ENCODE measurements at places on chromosomes 13 and 19. TPM values are rescaled to one million over a fixed set of nuclear protein-coding genes. Genes with fewer than 3 reads are reported as not detected.

GRCh38 chr19:17385878-17386611, 8.0 kb downstream of the CCDC194 start:
- peak; percentile 81 for DNase-seq

The MAST1 gene
- not detected for total RNA-seq

GRCh38 chr19:54339646-54340358, 840 bp upstream of the LILRA4 start:
- DNase-seq: no peak

- DNase-seq: no peak
Measured at GRCh38 chr13:80865329-80865728, 524.4 kb upstream of the SPRY2 start.

GRCh38 chr19:792306-792885, 4.9 kb upstream of the PTBP1 start:
- no peak for DNase-seq

The CEACAM16 gene
- not detected for total RNA-seq

DNA sequence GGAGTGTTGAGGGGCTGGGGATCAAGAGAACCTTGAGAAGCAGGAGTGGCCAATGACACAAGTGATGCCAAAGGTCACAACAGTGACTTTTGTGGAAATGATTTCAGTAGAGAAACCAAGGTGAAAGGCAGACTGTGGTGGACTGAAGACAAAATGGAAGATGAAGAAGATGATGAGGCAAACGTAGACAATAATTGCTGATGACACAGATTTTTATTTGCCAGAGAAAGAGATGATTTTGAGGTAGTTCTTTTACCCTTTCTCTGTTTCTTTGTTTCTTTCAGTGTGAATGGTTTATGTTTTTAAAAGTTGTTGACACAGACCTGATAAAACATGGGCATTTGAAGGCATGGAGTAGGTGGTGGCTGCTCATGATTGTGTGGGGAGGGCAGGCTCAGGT, 121.0 kb upstream of the ARGLU1 start:
- no peak for DNase-seq

DNA sequence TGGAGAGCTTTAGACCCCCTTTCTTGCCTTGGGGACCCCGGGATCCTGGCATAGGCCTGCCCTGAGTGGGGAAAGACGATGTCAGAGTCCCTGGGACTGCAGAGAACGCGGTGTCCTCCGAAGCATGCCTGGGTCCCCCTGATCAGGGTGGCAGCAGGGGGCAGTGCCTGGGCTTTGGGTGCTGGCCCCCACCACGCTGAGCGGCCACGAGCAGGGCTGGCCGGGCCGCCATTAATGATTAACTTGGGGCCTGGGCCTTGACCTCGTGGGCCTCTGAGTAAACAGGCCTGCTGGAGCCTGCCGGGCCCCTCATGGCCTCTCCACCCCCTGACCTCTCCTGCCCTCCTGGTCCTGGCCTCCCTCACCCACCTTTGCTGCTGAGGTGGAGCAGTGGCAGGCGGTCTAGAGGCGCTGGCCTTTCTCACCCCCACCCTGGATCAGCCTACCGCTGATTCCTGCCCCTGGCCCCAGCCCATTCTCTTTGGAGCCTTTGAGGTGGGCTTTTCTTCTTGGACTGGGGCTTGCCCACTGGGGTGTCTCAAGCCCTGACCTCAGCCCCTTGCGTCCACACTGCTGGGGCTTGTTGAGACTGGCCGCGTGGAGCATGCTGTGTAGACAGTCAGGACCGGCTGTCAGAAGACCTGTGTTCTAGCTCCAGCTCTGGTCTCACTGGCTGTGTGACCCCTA, 26.3 kb downstream of the CEBPA start:
- DNase-seq: no peak

GRCh38 chr13:80224468-80224867, 116.5 kb downstream of the SPRY2 start:
- no peak for DNase-seq

The SLC39A3 gene
- total RNA-seq: 20.2 TPM

The HSD17B14 gene
- 1.9 TPM for total RNA-seq

GRCh38 chr19:40251991-40252390, 25.5 kb upstream of the CCNP start:
- peak; percentile 10 for DNase-seq

DNA sequence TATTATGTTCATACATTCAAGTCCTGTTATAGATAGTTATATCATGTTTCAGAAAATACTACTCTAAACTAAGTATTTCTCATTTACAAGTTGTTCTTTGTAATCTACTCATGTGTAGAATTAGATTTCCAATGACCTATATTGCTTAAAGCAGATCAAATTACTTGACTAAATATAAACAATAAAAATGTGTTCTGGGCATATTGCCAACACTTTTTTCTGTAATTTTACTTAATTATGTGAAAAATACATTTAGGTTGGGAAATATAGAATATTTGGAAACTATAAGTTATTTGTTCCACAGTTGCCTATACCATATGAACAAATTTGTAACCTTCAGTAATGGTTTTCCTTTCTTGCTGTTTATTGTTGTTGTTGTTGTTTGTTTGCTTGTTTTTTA, 275.2 kb upstream of the PCDH9 start:
- no peak for DNase-seq

GRCh38 chr19:39670998-39671397, 15.3 kb downstream of the LGALS16 start:
- DNase-seq: no peak

The LGI4 gene
- 8.1 TPM for total RNA-seq

DNA sequence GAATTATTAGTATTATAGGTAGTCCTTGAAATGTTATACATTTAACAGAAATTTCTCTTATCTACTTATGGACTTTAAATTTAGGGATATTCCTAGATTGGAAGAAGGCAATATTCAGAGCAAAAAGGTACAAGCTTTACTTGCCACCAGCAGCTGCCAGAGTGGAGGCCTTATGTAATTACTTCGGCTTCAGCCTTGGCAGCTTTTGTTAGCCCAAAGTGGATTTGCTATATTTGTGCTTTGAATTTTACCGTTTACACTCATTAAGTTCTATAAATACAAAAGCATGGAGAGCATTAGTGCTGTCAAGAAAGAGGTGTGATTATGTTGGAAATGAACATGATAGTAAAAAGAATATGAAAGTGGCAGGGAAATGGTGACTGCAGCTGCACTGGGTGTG, 319.9 kb downstream of the ATP8A2 start:
- no peak for DNase-seq

DNA sequence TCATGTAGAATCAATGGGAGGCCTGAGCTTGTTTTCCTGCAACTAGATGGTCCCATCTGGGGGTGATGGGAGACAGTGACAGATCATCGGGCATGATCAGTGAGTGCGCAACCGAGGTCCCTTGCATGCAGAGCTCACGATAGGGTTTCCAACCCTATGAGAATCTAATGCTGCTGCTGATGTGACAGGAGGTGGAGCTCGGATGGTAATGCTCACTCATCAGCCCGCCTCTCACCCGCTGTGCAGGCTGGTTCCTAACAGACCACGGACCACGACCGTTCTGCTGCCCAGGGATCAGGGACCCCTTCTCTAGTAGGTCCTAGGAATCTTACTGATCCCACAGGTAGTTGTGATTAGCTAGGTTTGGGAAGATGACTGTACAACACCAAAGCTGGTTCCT, 23.5 kb upstream of the GARRE1 start:
- DNase-seq: no peak

The CASP14 gene
- total RNA-seq: not detected

The ZNF468 gene
- total RNA-seq: 7.6 TPM

The PLIN5 gene
- 64.6 TPM for total RNA-seq

- DNase-seq: no peak
Measured at GRCh38 chr13:107413005-107413404, 802.3 kb downstream of the LIG4 start.

- no peak for DNase-seq
Measured at GRCh38 chr19:14063105-14063504, 1.2 kb upstream of the PALM3 start.

The EDNRB gene
- 26.0 TPM for total RNA-seq

DNA sequence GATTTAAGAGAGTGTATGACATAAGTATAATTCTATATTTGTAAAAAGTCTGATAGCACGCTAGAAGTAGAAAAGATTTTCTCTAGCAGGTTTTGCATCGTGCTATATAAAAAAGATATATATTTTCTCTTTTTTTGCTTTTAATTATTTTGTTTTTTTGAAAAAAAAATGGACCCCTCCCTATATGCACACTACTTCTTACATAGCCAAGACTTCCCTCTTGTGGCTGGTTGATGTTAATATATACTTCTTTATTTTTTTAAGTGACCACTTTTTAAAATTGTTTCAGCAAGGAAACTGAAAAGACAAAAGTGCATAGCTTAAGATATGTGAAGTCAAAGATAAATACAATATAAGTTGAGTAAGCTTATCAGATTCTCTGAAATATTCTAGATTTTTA, 1202.8 kb downstream of the DIAPH3 start:
- DNase-seq: no peak

The FFAR2 gene
- 0.11 TPM for total RNA-seq

The LGALS14 gene
- total RNA-seq: not detected

- no peak for DNase-seq
Measured at GRCh38 chr13:100159584-100159983, 70.7 kb downstream of the PCCA start.

The VAV1 gene
- total RNA-seq: 2.8 TPM

The USF2 gene
- total RNA-seq: 141 TPM

DNA sequence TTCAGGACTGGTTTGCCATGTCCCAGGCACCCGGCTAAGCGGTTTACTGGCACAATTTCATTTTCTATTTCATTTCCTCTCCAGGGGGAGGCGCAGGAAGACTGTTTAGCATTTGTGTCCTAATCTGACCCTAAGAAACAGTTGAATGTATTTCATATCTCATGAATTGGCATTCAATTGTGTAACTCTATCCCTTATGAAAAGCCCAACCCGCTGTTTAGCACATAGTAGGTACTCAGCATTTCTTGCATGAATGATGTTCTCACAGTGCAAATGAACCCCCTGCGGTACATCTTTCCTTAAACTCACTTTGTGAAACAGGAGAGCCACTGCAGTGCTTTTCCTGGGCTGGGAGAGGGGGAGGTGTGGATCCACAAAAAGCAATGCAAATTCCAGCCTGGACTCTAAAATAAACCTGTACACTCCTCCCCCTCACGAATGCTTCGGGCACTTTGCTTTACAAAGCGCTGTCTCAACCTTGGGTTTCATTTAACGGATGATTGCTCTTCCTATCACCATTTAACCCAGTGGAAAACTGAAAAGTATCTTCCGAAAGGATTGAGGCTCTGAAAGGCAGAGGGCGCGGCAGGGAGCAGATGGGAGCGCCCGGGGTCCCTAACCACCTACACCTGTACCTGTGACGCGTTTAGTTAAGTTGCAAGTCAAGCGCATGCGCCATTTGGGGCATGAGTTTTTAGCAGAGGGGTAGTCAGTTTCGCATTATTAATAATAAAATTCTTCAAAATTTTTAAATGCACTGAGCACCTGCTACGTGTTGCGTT, 1.2 kb upstream of the EEF2 start:
- DNase-seq: no peak

- DNase-seq: no peak
Measured at GRCh38 chr13:73508841-73509240, 450.0 kb downstream of the KLF5 start.

- peak; percentile 72 for DNase-seq
Measured at GRCh38 chr19:13843104-13843921, 33.6 kb upstream of the NANOS3 start.

The RAD23A gene
- total RNA-seq: 174 TPM

GRCh38 chr13:44785401-44785800, 203.9 kb downstream of the NUFIP1 start:
- no peak for DNase-seq

DNA sequence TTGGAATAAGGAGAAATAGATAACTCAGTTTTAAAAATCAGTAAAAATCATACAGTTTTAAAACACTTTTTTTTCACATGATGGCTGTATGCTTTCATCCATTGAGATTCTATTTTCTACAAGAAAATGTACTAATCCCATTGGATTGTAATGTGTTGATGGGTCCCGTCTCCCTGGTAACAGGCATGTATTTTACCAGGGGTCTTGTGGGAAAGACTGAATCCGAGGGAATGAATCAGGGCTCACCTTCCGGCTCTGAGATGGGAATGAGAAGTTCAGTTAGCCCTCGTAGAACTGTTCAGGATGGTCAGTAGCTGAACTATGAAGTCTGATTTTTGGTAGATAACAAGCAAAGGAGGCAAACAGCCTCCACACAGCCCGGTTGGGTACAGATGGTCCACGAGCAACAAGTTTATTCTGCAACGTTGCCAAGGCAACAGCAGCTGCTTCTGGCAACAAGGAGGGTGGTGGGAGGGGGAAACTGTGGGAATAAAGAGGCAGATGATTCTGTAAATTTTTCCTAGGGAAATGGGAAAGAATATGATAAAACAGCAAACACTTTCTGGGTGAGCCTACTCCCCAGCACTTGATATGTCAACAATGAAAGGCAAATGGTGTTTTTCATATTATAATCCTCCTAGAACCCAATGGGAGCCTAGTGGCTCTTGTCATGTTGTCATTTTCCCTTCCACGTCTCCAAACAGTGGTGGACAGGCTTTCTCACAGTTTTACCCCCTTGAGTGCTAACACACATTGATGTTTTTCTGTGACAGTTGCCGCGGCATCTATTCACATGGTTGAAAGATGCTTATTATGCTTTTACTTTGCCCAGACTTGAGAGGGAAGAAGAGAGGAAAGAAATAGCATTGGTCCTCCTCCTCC, 12.4 kb upstream of the SIAH3 start:
- DNase-seq: no peak

DNA sequence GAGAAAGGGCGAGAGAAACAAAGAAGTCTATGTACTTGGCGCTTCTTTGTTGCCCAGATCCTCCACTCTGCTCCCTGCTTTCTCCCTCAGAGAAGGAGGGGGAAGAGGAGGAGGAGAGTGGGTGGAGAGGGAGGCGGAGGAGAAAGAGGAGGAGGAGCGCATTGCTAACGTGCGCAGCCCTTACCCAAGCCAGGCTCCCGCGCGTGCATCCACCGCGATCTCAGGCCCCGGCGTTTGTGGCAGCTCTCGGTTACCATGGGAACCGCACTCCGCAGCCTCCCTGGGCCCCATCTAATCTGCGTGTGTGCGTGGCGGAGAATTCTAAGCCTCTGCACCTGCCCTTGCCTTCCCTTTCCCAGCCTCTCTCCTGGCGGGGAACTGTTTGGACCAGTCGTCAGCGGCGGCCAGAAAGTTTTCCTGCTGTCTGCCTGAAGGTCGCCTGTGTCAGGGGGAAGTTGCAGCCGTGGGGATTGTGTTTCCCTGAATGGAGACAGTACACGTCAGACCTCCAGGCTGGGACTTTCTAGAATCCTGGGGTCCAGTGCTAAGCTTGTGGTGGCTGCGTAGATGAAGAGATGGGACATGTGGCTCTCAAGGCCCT, at the start of gene ERICH6B:
ERICH6B (minus strand) TSS at position 239 of the 601 bp plus-strand sequence. CDS start 18,734 bp downstream, outside the sequence.
- DNase-seq: peak; percentile 48

DNA sequence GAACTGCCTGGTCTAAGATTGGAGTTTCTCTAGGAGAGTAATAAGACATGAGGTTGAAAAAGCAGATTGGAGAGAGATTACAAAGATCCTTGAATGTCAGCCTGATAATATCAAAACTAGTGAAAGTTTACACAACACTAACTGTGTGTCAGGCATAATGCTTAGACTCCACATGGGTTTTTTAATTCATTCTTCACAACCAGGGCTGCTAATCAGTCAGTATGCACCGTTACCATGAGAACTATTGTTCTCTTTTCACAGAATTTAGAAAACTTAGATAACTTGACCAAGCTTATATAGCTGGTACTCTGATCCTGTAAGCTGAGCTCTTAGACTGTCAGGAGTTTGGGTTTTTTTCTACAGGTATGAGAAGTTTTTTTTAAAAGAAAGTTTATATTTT, 46.6 kb upstream of the TSC22D1 start:
- no peak for DNase-seq

- DNase-seq: peak; percentile 89
Measured at GRCh38 chr13:20814224-20814910, 40.6 kb upstream of the EEF1AKMT1 start.

The TPTE2 gene
- total RNA-seq: not detected

The IFNL3 gene
- not detected for total RNA-seq

All from Right ventricle myocardium superior (tissue), 1 donor.